CD4-positive, alpha-beta T cell treated with Interleukin-15 for 4 hours (primary cell): ENCODE measurements at places on chromosomes 7 and 10.
A peak's percentile ranks its signal among the peaks of the same experiment; 100 is the strongest.

DNA sequence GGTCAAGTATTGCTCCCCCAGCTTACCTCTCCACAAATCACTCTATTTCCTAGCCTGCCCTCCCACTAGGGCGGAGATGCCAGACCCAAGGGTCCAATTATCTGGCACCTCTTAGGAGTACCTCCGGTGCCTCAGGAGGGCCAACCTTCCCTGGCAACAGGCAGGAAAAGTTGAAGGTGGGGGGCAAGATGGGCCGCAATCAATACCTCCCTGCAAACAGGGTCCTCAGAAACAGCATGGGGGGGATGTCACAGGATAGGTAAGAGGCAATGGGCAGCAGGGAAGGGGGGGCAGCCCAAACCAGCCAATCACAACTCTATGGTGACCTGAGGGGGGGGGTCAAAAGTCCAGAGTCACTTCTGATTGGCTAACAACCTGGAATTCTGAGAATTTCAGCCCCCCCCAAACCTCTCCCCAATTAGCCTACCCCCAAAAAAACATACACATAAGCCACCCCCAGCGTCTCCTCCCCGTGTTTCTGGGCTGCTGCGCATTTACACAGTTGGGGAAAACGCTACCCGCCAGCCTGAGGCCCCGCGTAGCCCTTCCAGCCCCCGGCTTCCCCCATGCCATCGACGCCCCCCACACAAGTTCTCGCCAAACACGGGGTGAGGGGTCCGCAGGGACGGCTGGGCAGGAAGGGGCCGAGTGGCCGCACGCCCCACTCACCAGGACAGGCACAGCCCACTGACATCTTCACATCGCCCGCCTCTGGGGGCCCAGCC is 589 bp downstream of the LDB1 start:
- peak; percentile 72 for DNase-seq

- DNase-seq, result no peak
These were observed 10.8 kb downstream of the ATP6V0E2 start for GRCh38 chr7:149884541-149884940.

- DNase-seq, result no peak
These were observed 5.3 kb upstream of the C1GALT1 start for GRCh38 chr7:7177044-7177517.

- no peak for DNase-seq
These were observed 27.3 kb downstream of the ADAP1 start for GRCh38 chr7:927031-927671.

DNA sequence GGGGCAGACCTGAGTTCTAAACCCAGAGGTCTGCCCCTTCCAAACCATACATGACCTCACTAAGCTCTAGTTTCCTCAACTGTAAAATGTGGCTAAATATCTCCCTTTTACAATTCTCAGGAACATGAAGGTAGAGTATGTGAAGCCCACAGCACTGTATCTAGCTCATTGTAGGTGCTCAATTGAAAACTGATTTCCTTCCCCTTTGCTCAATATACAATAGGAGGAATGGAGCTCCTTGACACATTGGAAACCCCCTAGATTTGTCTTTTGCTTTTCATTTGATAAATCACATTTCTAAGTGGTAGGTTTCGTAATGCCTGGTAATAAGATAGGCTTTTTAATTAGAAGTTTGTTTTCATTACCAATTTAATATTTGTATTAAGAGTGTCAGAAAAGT is 153.3 kb downstream of the ARID5B start:
- peak; percentile 41 for DNase-seq

DNA sequence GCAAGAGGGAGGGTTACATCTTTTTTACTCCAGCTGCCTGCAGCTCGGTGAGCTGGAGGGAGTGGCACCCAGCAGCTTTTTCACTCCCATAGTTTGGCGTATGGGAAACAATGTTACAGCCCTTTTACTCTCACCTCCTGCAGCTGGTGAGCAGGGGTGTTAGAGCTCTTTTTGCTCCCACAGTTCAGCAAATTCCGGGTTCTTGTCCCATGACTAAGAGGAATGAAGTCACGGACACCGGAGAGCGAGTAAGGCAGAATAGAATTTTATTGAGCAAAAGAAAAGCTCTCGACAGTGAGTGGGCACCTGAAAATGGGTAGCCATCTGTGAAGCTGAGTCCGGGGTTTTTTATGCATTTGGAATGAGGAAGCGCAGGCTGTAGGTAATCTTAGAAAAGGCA is 446.6 kb downstream of the GFRA1 start:
- DNase-seq, result no peak

- no peak for DNase-seq
These were observed 77.9 kb upstream of the HECW1 start for GRCh38 chr7:43034535-43035002.

DNA sequence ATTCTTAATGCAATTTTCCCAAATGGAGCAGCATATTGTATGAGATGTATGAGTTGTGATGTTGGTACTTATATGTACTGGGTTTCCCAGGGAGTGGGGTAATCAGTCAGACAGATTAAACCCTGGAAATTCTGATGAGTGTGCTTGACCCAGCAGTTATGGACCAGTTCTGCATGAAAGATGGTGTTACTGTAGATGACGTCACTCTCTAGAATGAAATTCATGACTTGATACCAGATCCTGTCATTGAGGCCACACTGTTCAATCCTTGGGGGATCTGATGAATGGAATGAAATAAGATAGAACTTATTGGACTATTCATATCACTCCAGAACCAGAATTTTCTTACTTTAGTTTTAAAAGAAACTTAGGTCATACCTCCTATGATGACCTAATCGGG is 534.3 kb downstream of the PLXDC2 start:
- DNase-seq, result no peak

DNA sequence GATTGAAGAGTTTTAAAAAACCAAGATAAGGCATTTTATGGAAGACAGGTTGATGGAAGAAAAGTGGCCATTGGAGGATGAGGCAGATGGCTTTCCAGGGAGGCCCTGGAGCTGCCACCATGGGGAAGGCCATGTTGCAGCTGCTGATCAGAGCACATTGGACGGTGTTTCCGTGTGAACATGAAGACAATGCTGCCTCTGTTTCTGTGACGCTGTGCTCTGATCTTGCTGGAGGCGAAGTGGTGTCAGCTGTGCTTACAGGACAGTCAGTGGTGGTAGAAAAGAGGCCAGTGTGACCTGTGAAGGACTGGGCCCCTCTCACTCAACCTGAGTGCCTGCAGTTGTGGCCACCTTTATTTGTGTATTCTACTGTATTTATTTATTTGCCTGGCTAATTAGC is 132.9 kb downstream of the FAM204A start:
- DNase-seq, result no peak

DNA sequence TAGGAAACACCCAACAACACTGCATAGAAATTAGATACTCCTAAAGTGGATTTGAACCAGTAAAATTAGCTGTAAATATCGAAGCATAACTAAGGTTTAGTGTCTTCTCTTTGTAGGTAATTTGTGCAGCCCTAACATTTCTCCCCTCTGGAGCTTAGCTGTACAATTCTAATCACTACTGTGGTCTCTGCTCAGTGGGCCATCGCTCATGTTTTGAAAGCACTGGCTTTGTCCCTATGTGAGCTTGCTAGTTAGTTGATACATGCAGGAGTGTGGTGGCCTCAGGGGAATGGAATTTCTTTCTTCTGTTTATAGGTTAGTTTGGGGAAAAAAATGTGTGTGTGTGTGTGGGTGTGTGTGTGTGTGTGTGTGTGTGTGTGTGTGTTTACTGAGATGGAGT is 373.1 kb downstream of the DPP6 start:
- DNase-seq, result no peak

- no peak for DNase-seq
These were observed 229.2 kb downstream of the CELF2 start for GRCh38 chr10:11246752-11247467.

DNA sequence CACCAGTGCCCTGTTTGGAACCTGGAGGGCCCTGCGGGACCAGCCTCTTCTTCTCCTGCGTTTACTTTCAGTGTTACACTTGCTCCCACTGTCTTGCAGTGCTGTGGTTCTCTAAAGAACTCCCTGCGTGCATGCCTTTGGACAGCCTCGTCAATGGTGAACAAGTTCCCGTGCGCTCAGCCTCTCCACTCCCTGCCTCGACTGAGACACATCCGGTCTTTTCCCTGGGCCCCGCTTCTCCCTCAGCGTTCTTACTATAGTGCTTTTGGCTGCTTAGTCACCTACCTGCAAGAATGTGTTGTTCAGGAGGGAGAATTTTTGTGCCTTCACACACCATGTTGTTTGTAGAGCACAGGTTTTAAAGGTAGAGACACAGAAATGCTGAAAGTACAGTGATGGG is 520.7 kb upstream of the MKI67 start:
- DNase-seq, result no peak

GRCh38 chr7:55072251-55072650 is 53.4 kb downstream of the EGFR start:
- no peak for DNase-seq

GRCh38 chr7:122092964-122093797 is 50.9 kb downstream of the AASS start:
- peak; percentile 50 for DNase-seq

- DNase-seq, result no peak
These were observed 40.5 kb downstream of the PDE6C start for GRCh38 chr10:93652857-93653256.

DNA sequence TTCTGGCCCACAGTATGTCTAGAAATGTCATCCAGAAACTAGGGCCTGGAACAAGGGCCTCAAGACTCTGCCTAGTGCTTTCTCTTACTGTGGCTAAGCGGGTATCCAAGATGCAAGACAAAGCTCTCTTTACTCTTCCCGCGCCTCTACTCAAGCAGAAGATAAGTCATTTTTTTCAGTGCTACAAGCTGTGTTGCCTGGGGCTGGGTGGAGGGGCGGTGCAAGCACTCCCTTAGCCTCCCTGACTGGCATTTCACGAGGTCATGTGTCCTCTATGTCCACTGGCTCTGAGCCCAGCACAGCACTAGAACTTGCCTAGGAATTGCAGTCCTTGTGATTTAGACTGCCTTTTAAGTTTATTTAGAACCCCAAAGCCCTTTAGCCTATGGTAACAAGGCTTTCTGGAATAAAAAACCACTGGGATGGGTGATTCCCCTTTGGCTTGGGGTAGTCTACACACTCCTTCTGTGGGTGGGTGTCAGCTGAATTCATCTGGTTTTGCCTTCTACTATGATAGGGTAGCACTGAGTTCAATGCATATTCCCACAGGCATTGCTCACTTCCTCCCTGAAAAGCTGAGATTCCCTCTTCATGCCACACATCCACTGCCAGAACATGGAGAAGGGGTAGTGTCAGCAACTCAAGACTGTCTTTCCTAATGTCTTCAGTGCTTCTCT is 371.8 kb upstream of the KCND2 start:
- DNase-seq, result no peak

GRCh38 chr7:16951483-16952080 is 69.8 kb upstream of the AGR3 start:
- DNase-seq, result no peak

DNA sequence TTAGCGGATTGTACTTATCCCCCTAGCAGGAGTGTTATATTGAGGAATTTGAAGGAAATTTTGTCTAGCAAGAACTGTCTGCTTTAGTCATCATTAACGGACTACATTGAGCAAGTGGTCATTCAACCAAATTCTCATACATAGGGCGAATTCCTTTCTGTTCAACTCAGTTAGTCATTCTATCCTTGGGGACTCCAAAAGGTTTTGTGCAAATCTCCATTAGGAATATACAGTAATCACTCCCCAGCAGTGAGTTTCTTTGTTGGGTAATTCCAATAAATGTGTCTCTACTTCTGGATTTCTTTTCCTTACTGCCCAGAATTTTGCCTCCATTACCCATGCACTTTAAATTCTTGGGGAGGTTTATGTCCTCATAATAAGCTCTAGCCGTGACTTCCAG is 51.1 kb downstream of the EPDR1 start:
- no peak for DNase-seq

- DNase-seq, result no peak
These were observed at the start of gene DRGX for GRCh38 chr10:49395741-49396665. DRGX (minus strand) TSS chr10:49396089; CDS start chr10:49395440, 649 bp downstream.

- DNase-seq, result peak; percentile 41
These were observed 792 bp downstream of the ZNF746 start for GRCh38 chr7:149496642-149497391.

DNA sequence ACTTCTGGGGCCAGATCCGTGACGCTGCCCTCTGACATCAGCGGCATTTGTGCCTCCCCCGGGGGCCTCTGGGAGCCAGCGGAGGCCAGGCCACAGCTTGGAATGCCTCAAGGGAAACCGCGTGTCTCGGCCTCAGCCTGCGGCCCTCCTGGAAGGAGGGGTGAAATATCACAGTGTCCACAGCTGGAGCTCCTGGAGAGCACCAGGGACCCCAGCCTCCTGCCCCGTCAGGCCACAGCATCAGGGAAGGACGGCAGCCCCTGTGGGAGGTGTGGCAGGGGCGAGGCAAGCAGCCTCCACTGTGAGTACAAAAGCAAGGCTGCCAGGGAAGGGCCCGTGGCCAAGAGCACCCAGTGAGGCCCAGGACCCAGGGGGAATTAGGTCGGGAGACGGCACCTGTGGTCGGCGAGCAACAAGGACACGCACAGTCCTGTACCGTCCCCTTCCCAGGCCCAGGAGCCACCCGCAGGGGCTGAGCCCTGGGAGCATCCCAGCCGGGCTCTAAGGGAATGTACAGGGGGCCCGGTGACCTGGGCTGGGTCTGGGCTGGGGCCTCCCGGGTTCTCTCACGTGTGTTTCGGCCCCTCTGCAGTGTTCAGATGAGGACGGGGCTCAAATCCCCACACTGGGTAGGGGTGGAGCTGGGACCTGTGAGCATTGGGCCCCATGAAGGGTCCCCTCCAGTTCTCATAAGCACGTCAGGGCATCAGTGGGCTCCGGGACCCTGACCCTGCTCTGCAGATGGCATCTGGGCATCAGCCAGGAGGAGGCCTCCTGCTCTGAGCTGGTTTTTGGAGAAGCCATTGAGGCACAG is 18.7 kb upstream of the KNDC1 start:
- DNase-seq, result no peak

- DNase-seq, result no peak
These were observed 160.7 kb downstream of the NXPH1 start for GRCh38 chr7:8594115-8594514.

GRCh38 chr10:16857419-16857818 is 40.2 kb upstream of the RSU1 start:
- DNase-seq, result no peak

- peak; percentile 79 for DNase-seq
These were observed 19.5 kb upstream of the CARD11 start for GRCh38 chr7:3063016-3063753.

DNA sequence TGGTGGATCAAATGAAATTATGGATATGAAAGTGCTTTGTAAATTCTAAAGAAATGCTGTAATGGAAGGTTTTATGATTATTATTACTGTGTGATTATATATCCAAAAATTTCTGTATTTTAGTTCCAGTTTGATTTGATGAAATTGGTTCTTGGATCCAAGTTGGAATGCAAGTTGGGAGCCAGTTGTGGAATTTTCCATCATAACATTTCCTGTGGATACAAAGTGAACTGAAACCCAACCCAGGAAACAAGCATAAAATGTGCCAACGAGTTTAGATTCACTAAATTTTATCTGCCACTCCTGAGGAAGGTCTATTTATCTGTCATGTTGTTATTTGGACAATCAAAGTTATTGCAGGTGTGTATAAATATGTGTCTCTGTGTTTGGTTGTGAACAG is 131.4 kb upstream of the MDFIC start:
- DNase-seq, result no peak
